ENCODE measurements at places on chromosomes 12 and 14.

DNA sequence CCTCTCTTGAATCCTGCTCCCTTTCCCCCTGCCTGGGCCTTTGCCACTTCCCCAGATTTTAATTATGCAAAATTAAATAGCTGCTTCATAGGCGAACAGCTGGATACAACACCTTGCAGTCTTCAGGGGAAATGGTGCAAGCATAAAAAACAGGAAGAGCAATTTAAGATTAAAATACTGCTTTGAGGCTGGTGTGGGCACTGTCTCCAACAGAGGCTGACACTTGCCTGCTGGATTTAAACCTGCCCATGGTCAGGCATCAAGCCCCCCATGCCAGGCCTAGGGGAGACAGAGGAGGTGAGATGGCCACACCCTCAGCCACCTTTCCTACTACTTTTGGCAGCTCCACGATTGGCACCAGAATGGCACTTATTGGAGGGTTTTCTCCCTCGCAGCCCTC lies 110.1 kb upstream of the DIO3 start:
- no peak for DNase-seq

GRCh38 chr12:24111616-24112015 lies 162.1 kb upstream of the SOX5 start:
- DNase-seq: no peak

GRCh38 chr14:49049711-49050110 lies 536.5 kb downstream of the RPS29 start:
- no peak for DNase-seq

DNA sequence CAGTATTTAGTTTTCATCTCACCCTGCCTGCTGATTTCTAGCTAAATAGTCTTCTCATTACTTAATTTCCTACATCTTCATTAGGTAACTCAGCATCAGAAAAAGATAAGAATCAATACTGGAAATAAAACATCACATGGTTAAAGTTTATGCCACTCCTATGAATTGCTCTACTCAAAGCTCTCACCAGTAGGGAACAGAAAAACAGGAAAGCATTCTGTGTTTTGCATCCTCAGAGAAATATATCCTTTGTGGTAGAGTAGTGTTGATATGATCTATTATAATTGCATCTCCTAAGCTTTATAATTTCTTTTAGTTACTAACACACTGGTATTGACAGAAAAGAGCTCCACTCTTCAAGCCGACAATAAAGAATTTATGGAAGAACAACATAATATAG lies 9.9 kb downstream of the CPNE8 start:
- no peak for DNase-seq

GRCh38 chr12:97513950-97514349 lies 51.3 kb downstream of the RMST start:
- DNase-seq: no peak

- peak; percentile 65 for DNase-seq
Measured at GRCh38 chr12:123928274-123928865, 44.3 kb downstream of the CCDC92 start.

GRCh38 chr12:104490850-104491249 lies 34.1 kb downstream of the CHST11 start:
- no peak for DNase-seq

GRCh38 chr14:103628221-103628683 lies 759 bp upstream of the KLC1 start:
- peak; percentile 36 for DNase-seq

Measured in WERI-Rb-1 (cell line).